ENCODE measurements at places on chromosomes 5 and 9.

DNA sequence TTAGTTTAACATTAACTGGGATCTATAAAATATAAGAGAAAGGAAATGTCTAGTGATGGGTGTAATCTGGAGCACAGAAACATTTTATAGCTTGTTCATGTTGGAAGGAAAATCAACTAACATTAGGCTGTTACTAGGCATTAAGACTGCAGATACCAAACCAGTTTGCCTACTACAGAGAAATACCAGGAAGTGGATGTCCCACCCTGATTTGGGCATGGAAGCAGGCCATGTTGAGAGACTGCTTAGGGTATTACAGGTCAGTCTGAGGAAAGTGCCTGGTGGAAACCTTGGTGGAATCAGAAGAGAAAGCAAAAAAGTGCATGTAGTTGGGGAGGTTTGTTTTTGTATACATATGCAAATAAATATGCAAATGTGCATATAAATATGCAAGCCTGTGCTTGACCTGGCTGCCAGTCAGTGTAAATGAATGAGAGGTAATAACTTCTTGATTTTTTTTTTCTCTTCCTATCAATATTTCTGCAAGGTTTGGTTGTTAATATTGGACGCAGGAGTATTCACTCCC lies 9.6 kb upstream of the CCDC112 start:
- no peak for DNase-seq

DNA sequence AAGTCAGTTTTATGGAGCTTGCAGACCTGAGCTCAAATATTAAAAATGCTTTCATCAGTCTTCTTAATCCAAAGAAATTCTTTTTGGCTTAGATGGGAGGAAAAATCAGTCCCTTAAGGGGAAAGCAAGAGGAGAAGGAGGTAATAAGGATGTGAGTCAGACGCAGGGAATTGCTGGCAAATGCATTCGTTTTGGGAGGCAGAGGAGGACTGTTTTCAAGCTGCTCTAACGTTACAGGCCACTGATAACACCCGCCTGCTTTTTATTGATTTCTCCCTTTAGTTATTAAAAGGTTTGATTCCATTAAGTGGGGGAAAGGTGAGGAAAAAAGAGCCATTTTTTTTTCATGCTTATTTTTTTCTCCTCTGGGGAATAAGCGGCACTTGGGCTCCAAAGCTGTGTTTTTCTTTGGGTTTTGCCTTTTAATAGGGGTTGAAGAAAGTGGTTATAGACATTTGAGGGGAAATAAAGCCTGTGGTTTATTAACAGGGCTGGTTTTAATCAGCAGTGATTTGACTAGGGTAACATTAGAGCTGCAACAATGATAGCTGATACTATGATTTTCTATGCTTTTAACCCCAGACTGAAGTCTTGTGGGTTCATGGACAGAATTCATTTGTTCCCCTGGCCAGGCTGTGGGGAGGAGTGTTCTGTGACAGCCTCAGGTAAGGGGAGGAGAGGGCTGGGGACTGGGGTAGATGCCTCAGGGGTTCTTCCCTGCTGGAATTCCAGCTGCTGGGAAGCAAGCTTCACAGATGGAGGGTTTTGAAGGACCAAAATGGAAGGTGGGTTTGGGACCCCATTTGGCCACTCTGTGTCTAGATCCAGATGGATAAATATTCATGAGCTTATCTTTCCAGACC lies 225.2 kb downstream of the GAS1 start:
- no peak for DNase-seq

- DNase-seq: no peak
These were observed 31.7 kb downstream of the ZDHHC21 start for GRCh38 chr9:14661421-14662059.

DNA sequence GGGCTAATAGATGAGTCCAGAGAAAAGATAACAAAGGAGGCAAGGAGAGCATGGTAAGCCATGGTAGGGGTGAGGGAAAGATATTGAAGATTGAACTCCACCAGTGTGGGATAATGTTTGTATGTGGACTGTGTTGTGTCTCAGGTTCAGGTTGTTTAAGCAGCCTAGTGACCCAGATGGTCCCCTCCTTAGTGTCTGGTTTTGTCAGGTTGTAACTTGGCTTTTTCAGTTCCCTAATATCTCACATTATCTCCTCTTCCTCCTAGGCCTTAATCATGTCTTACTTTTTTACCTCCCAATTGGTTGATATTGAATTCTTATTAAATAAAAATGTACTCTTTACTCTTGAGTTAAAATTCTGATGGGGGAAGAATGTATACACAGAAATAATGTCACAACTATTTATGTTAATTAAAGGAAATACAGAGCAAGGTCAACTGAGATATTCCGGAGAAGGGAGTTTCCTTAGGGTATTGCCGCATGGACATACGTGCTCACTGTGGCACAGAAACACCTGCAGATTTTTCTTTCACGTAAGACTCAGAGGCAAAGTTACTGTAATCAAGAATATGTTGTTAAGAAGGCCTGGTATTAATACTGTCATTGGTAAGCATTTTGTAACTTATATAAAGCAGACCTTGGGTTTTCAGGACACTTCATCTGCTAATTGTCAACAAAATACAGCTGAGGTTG lies 23.4 kb upstream of the SH3GL2 start:
- DNase-seq: no peak

DNA sequence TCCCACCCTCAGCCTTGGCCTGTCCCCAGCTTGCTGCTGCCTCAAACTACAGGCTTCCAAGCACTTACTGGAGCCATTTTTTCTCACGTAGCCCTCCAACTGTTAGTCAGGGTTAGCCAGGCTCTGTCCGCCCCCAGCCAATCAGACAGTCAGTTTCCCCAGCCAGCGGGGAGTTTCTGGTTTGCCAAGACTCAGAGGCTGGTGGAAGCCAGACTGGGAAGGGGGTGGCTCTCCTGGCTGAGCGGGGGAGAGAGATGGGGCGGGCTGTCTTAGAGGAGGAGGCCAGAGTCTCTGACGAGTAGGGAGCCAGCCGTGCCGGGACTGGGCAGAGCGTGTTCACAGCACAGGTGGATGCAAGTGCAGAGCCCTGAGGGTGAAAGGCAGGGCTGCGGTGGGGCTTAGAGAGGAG lies 15.3 kb downstream of the PROP1 start:
- no peak for DNase-seq

- DNase-seq: no peak
These were observed 69.5 kb upstream of the GARNL3 start for GRCh38 chr9:127194881-127195713.

DNA sequence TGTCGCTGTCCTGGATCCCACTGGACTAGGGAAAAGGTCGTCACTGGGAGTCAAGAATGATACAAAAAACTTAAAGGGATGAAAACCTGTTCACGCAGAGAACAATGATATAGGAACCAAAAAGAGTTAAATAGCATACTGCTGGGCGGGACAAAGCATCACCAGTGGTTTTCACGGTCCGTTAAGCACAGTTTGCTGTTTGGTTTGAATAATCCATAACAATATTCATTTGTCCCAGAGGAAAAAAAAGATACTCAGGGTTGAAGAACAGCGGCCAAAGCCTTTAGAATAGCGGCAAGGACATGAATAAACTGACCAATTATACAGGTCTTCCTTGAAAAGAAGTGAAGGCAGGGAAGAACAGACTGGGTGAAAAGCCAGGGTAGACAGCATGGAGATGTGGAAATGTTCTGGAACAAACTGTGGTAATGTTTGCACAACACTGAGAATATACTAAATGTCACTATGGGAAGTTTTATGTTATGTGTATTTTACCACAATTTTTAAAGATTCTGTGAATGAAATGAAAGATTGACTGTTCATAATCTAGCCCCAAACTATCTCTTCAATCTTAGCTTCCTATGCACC lies 60.8 kb downstream of the MTMR12 start:
- no peak for DNase-seq

DNA sequence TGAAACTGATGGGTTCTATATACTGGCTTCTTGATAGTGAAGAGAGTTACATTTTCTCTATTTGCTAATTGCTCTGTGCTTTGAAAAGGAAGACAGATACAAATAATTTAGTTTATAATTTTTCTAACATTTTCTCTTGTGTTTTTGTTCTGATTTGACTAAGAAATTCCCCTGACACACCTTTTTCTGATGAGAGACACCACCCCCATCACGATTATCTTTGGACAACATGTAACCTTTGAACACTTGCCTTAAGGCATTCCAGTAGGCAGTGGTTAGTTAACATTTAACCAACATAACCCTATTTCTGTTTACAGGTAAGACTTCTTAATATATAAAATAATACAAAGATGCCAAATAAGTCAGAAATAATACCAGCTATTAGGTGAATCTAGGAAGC lies 4.1 kb upstream of the PTBP3 start:
- DNase-seq: no peak

DNA sequence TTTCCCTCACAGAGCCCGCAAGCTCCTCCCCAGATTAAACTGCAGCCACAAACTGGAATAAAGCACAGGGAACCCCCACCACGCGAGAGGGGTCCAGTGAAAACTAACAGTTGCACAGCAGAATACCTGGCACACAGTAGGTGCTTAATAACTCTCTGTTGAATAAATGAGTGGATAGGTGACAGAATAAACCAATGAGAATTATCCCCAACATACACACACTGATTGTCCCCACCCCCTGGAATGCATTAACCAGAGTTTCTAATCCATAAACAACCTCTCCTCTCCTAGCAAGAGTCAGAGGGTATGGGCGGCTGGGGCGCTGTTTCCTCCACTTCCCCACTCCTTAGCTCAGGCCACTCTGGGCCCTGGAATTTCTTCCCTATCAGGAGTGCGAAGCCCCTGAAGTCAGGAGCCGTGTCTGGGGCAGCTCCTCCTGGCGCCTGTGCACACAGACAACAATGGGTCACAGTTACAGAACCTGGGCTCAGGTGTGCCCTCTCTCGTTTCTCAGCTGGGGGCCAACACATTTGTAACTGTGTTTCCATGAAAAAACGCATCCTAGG lies 27.6 kb downstream of the RAPGEF1 start:
- DNase-seq: no peak

DNA sequence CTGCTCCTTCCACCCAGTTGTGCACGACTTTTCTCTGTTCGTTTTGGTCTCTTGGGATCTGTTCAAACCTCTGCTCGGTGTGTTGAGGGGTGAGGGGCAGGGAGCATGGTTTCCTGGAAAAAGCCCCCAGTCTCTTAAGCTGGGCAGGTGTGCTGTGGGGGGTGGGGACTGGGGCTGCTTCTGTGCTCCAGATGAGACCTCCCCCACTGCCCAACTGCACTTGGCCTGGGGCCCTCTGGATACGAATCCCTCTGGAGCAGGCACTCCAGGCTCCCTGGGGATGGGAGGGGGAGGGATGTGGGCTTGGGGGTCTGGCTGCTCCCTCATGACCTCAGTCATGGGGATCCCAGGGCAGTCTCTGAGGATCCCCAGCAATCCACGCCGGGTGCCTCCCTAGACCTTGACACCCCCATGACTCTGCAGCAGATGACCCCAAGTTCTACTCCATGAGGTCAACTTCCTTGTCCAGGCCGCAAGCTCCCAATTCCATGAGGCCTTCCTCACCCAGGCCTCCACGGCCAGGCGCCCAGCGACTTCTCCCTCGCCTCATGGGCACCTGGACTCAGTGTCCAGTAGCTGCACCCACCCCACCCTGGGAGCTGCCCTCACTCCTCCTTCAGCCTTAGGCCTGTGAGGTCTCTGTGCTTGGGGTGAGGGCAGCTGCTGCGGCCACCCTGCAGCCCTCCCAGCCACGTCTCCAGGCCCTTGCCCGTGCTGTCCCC lies 5.9 kb upstream of the AHRR start:
- no peak for DNase-seq

DNA sequence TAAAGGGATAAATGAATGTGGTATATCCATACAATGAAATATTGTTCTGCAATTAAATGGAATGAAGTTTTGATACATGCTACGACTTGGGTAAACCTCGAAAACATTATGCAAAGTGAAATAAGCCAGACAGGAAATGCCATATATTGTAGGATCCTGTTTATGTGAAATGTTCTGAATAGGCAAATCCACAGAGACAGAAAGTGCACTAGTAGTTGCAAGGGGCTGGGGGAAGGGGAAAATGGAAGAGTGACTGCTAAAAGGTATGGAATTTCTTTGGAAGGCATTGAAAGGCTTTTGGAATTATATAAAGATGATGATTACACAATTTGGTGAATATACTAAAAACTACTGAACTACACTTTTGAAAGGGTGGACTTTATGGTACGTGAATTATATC lies 97.0 kb downstream of the FOXD1 start:
- no peak for DNase-seq

- no peak for DNase-seq
These were observed 113.7 kb downstream of the LHFPL2 start for GRCh38 chr5:78534905-78535200.

GRCh38 chr5:139657363-139658321 lies 9.5 kb downstream of the CXXC5 start:
- DNase-seq: no peak

- no peak for DNase-seq
These were observed 974.2 kb upstream of the CDH9 start for GRCh38 chr5:28012538-28012937.

DNA sequence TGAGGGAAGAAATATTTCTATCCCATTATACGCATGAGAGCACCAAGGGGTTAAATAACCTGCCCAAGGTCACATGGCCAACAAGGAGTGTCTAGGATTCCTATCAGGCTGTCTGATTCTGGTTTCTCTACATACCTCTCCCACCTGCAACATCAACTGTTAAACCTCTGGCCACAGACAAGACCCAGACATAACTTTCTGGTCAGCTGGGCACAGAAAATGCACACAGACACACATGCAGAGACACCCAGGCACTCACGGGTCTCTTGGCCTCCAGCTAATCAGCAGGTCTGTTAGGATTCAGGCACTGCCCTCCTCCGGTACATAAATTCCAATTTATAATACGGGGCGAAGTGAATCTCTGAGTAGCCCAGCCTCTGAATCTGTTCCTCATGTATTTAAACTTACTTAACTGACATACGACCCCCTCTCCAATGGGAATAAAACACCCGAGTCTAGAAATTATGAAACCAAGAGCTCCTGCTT lies 1.5 kb downstream of the SEPTIN8 start:
- DNase-seq: no peak

- no peak for DNase-seq
These were observed 86.2 kb downstream of the GIN1 start for GRCh38 chr5:103033696-103034095.

GRCh38 chr9:30913331-30913730 lies 1471.1 kb upstream of the ACO1 start:
- no peak for DNase-seq

All from activated T-helper 2 cell treated with anti-CD3 and anti-CD28 coated beads, Interferon-gamma antibody, Interleukin-2, Interleukin-4, amounts not matched to agents 10 μg/mL and 5 μg/mL and 100 μg/mL, durations not matched to agents 14 hours and 24 hours and 36 hours (primary cell).